Activated naive CD4-positive, alpha-beta T cell (primary cell): ENCODE measurements at places on chromosomes 12 and 14.

DNA sequence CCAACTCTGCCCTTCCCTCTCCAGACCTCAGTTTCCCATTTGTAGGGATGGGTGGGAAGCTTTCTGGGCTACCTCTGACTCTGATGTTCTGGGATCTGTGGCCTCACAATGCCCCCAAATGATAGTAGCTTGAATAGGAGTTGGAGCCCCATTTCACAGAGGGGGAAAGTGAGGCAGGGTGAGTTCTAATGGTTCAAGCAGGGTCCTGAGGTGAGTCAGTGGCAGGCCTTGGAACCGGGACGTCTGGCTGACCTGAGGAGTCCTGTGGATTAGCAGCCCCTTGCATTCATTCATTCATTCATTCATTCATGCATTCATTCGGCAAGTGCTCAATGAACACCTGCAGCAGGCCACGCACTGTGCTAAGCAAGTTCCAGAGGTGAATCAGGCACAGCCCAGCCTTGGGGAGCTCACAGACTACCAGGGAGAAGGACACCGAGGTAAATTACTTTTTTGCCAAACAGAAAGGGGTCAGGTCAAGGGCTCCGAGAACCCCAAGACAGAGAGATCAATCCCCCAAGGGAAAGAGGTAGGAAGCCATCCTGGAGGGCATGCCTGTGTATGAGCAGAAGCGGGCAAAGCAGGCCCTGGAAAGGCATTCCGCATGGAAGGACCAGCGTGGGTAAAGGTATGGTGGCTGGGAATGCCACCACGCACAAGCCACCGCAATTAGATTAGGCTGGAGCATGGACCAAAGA, 818 bp upstream of the TMEM119 start:
- no peak for DNase-seq

DNA sequence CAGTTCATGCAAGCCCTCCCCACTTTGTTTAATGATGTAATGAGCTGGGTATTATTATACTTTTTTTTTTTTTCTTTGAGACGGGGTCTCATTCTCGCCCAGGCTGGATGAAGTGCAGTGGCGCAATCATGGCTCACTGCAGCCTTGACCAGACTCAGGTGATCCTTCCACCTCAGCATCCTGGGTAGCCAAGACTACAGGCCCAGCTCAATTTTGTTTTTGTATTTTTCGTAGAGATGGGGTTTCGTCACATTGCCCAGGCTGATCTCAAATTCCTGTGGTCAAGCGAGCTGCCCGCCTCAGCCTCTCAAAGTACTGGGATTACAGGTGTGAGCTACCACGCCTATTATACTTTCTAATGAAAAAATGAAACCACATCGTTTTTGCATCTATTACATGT, 4.5 kb upstream of the DCAF11 start:
- DNase-seq = no peak

- DNase-seq = no peak
These were observed 508.6 kb downstream of the FLRT2 start for GRCh38 chr14:86038387-86039042.

DNA sequence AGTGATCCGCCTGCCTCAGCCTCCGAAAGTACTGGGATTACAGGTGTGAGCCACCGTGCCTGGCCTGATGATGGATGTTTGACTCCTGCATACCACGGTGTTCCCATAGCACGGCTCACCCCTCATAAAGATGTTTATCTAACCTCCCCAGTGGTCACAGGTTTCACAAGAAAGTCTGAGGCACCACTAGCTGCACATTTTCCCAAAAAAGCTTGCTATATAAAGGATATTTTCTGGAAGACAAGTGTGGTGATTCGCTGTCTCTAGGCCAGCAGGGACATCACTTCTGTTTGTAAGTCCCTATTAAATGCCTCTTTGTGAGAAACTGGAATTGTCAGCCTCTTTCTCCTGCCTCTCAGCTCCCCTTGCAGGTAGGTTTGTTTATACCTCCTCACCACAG, 18.3 kb downstream of the PLEK2 start:
- DNase-seq = no peak

- no peak for DNase-seq
These were observed 547 bp upstream of the PYGL start for GRCh38 chr14:50944647-50945413.

GRCh38 chr12:68481181-68481941, 129.3 kb upstream of the RAP1B start:
- no peak for DNase-seq

DNA sequence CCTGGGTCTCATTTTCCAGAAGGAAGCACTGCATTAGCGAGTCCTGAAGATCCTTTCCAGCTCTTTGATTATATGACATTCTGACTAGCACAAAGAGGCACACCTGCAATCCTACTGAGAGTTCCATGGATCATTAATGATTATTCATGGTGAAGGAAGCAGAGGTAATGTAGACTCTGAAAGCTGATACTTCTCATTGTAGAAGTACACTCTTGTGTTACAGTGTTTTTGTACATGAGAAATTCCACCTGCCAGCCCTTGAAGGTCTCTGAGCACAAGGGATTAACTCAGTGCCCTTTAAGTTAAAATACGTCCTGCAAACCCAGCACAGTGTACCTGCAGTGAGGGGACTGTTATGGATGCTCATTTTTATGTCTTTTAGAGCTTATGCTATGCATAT, 558.8 kb upstream of the FBXO33 start:
- no peak for DNase-seq
